Astrocyte (in vitro differentiated cells and primary cell): ENCODE measurements at places on chromosomes 13 and 19. TPM values are rescaled to one million over a fixed set of nuclear protein-coding genes. Genes with fewer than 3 reads are reported as not detected.

DNA sequence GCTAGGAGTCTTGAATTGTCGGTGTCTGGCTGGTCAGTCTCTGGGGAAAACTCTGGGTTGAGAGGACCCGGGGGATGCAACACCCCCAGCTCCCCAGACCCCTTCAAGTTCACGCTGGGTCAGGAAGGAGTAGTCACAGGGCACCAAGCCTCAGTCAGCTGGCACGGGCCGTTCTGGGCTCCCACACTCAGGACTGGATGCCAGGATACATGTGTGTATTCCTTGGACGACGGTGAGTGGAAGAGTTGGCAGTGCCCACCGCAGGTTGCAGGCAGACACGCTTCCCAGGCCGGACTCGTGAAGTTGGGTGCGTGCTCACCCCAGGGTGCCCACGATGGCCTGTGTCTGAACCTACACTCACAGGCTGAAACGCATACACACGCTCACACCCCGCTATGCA lies 5.5 kb downstream of the GADD45B start:
- H3K27ac ChIP-seq, result no peak overlapping the region
- H3K4me3 ChIP-seq, result no peak overlapping the region
- H3K27me3 ChIP-seq, result no peaks in the 10 kb centered on the region
- H3K36me3 ChIP-seq, result peaks cover 3% of the 10 kb centered on the region

- H3K36me3 ChIP-seq, result no peaks in the 10 kb centered on the region
- H3K4me3 ChIP-seq, result no peak overlapping the region
- no peaks in the 10 kb centered on the region for H3K4me1 ChIP-seq
- DNase-seq, result no peak
- no peaks in the 10 kb centered on the region for H3K27me3 ChIP-seq
Measured at GRCh38 chr13:46582190-46582589, 29.2 kb downstream of the LRCH1 start.

GRCh38 chr13:58187881-58188280 lies 556.3 kb downstream of the PCDH17 start:
- H3K4me3 ChIP-seq, result no peak overlapping the region
- H3K27me3 ChIP-seq, result no peaks in the 10 kb centered on the region
- no peaks in the 10 kb centered on the region for H3K4me1 ChIP-seq
- no peak overlapping the region for H3K27ac ChIP-seq
- H3K36me3 ChIP-seq, result no peaks in the 10 kb centered on the region

GRCh38 chr19:1315470-1316166 lies 29.9 kb downstream of the EFNA2 start:
- H3K27ac ChIP-seq, result no peak overlapping the region
- H3K4me3 ChIP-seq, result no peak overlapping the region
- peak; percentile 16 for DNase-seq
- H3K36me3 ChIP-seq, result no peaks in the 10 kb centered on the region
- H3K4me1 ChIP-seq, result peaks cover 13% of the 10 kb centered on the region
- H3K27me3 ChIP-seq, result peaks cover 14% of the 10 kb centered on the region

GRCh38 chr19:17943274-17944221 lies 10.7 kb downstream of the CCDC124 start:
- no peak for DNase-seq
- H3K36me3 ChIP-seq, result no peaks in the 10 kb centered on the region

Gene ZNF579
- 50.2 and 58.0 TPM in 2 replicates for total RNA-seq

- no peak overlapping the region for H3K27ac ChIP-seq
- H3K4me3 ChIP-seq, result no peak overlapping the region
- no peaks in the 10 kb centered on the region for H3K36me3 ChIP-seq
- DNase-seq, result no peak
- peaks cover 2% of the 10 kb centered on the region for H3K4me1 ChIP-seq
- H3K27me3 ChIP-seq, result no peaks in the 10 kb centered on the region
Measured at GRCh38 chr19:1826557-1827521, 14.8 kb upstream of the ATP8B3 start.

DNA sequence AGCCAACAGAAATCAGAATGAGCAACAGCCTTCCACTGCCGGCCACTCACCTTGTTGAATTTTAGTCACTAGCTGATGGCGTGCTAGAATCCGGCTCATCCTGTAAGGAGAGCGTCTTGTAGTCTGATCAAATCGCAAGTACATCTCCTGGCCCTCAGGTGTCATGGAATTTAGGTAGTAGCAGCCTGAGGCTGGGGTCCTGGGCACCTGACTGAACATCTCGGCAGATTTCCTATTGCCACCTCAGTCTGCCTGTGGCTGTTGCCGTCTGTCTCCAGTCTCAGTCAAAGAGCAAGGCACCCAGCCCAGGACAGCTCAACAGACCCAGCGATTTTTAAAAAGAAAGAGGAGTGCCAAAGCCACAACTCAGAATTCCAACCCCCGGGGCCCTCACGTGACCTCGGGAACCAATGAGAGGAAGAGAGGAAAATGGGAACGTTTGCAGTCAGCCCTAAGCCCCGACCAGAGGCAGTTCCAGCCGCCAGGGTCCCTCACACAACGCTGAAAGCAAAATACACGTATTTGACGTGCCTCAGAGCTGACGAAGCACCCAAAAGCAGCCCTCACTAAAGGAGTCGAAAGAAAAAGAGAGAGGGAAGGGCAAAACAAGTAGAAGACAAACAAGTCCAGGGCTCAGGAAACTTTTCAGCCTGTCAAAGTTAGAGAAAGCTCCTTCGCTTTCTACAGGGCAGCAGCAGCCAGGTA lies at the start of gene STARD13:
Gene STARD13 (minus strand): TSS at position 336 of the 705 bp plus-strand sequence. CDS start 117 bp downstream, at position 219.
- H3K4me3 ChIP-seq, result peak within 1 kb of the TSS; percentile 97
- peaks cover 9% of the 10 kb centered on the region for H3K36me3 ChIP-seq
- DNase-seq, result peak; percentile 97
- H3K27me3 ChIP-seq, result no peaks in the 10 kb centered on the region
- peak within 1 kb of the TSS; percentile 100 for H3K27ac ChIP-seq

GRCh38 chr13:39483326-39483725 lies 119.7 kb downstream of the LHFPL6 start:
- H3K4me3 ChIP-seq, result no peak overlapping the region
- no peak for DNase-seq
- no peaks in the 10 kb centered on the region for H3K36me3 ChIP-seq
- peaks cover 17% of the 10 kb centered on the region for H3K4me1 ChIP-seq
- no peak overlapping the region for H3K27ac ChIP-seq

DNA sequence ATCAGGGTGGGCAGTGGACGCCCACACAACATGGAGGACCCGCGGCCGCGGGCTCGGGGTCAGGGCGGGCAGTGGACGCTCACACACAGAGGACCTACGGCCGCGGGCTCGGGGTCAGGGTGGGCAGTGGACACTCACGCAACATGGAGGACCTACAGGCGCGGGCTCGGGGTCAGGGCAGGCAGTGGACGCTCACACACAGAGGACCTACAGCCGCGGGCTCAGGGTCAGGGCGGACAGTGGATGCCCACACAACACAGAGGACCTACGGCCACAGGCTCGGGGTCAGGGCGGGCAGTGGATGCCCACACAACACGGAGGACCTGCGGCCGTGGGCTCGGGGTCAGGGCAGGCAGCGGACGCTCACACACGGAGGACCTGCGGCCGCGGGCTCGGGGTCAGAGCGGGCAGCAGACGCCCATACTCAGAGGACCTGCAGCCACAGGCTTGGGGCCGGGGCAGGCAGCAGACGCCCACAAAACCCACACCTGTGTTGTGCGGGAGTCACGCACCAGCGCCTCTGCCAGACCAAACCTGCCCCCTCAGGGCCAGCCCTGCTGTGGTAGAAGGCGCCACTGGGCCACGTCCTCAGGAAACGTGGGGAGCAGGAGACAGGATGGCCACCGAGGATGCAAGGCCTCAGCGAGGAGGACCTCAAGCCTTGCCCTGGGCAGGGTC lies 27.6 kb upstream of the C13orf46 start:
- peaks cover 12% of the 10 kb centered on the region for H3K36me3 ChIP-seq
- H3K4me3 ChIP-seq, result no peak overlapping the region
- no peak overlapping the region for H3K27ac ChIP-seq
- no peaks in the 10 kb centered on the region for H3K27me3 ChIP-seq
- no peak for DNase-seq

- no peak overlapping the region for H3K4me3 ChIP-seq
- no peak for DNase-seq
- H3K36me3 ChIP-seq, result no peaks in the 10 kb centered on the region
- H3K27ac ChIP-seq, result no peak overlapping the region
- H3K27me3 ChIP-seq, result no peaks in the 10 kb centered on the region
Measured at GRCh38 chr13:88188986-88189385, 517.8 kb downstream of the SLITRK5 start.

Gene RNF225
- total RNA-seq, result 0.36 and 0.41 TPM in 2 replicates

Gene CLC
- not detected in 2 replicates for total RNA-seq

- H3K27me3 ChIP-seq, result no peaks in the 10 kb centered on the region
- H3K36me3 ChIP-seq, result no peaks in the 10 kb centered on the region
- peak; percentile 73 for DNase-seq
- H3K4me3 ChIP-seq, result no peak overlapping the region
- peaks cover 16% of the 10 kb centered on the region for H3K4me1 ChIP-seq
- H3K27ac ChIP-seq, result peak overlapping the region; percentile 15
Measured at GRCh38 chr13:98775844-98776598, 23.5 kb upstream of the SLC15A1 start.

Gene TMIGD2
- total RNA-seq, result not detected in 2 replicates

- H3K27me3 ChIP-seq, result no peaks in the 10 kb centered on the region
- DNase-seq, result no peak
- no peaks in the 10 kb centered on the region for H3K4me1 ChIP-seq
- H3K36me3 ChIP-seq, result no peaks in the 10 kb centered on the region
- no peak overlapping the region for H3K27ac ChIP-seq
- no peak overlapping the region for H3K4me3 ChIP-seq
Measured at GRCh38 chr13:75425216-75426009, 56.6 kb downstream of the TBC1D4 start.

- no peaks in the 10 kb centered on the region for H3K4me1 ChIP-seq
- peaks cover 4% of the 10 kb centered on the region for H3K27me3 ChIP-seq
- H3K4me3 ChIP-seq, result no peak overlapping the region
- no peak for DNase-seq
- no peak overlapping the region for H3K27ac ChIP-seq
Measured at GRCh38 chr19:6599866-6600454, 9.0 kb upstream of the CD70 start.

Gene IGSF23
- not detected in 2 replicates for total RNA-seq

GRCh38 chr13:19590423-19590822 lies 29.1 kb upstream of the TPTE2 start:
- no peak overlapping the region for H3K4me3 ChIP-seq
- no peak overlapping the region for H3K27ac ChIP-seq
- H3K36me3 ChIP-seq, result no peaks in the 10 kb centered on the region

DNA sequence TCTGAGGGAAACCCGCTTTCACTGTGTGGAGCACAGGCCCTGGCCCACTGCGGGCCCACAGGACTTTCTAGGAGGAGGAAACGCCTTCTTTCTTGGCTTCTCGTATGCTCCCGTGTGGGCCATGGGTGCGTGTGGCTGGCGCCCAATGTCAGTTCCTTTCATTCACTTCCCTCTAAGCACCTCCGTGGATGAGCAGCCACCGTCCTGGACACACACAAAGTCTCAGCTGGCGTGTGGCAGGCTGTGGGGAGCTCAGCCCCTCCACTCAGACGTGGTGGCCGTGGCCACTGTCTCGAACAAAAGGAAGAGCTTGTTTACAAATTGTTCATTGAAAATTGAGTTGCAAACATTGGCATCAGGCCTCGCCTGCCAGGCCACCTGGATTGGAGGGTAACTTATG lies 240.0 kb upstream of the SGCG start:
- no peaks in the 10 kb centered on the region for H3K27me3 ChIP-seq
- no peak overlapping the region for H3K27ac ChIP-seq
- DNase-seq, result no peak
- H3K4me1 ChIP-seq, result no peaks in the 10 kb centered on the region

DNA sequence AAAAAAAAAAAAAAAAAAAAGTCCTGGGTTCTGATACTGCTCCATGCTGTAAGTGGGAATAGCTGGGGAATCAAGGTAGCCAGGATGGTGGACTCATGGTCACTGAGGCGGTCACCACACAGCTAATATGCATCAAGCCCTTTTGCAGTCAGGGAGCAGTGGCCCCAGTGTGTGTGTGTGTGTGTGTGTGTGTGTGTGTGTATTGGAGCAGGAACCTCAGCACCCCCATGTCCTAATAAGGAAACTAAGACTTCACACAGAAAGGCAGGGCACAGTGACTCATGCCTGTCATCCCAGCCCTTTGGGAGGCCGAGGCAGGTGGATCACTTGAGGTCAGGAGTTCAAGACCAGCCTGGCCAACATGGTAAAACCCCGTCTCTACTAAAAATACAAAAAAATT lies 12.0 kb downstream of the B3GNT3 start:
- no peaks in the 10 kb centered on the region for H3K36me3 ChIP-seq

Gene ADM5
- 0.65 and 1.6 TPM in 2 replicates for total RNA-seq

GRCh38 chr13:48731957-48732569 lies 78.3 kb downstream of the CYSLTR2 start:
- H3K36me3 ChIP-seq, result no peaks in the 10 kb centered on the region
- H3K27me3 ChIP-seq, result no peaks in the 10 kb centered on the region
- no peak overlapping the region for H3K27ac ChIP-seq
- H3K4me1 ChIP-seq, result no peaks in the 10 kb centered on the region

DNA sequence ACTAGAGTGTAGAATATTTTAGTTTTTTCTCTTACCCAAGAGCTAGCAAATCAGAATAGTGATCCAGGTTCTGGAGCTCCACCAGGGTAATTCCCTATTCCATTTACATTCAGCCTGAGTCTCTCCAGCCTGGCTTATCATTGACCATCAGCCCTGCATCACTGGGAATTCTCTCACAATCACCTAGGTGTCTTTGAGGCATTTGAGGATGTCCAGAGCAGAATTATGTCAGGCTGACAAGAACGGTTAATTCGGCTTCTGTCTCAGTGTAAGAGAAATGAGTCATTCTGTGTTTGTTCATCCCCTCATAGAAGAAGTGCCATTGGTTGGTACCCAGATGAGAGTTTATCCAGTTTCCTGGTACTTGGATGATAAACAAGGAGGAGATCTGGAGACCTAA lies 180.5 kb downstream of the ZNF737 start:
- H3K27ac ChIP-seq, result no peak overlapping the region
- no peak overlapping the region for H3K4me3 ChIP-seq
- H3K36me3 ChIP-seq, result no peaks in the 10 kb centered on the region
- H3K27me3 ChIP-seq, result no peaks in the 10 kb centered on the region
- no peaks in the 10 kb centered on the region for H3K4me1 ChIP-seq

Gene ZNF497
- total RNA-seq, result 0.43 and 0.55 TPM in 2 replicates
